ENCODE measurements at places on chromosomes 12 and 14.

- DNase-seq = no peak
Observed at GRCh38 chr12:69467366-69467765, 2.8 kb upstream of the FRS2 start.

- no peak for DNase-seq
Observed at GRCh38 chr14:41609704-41610183, 3.1 kb downstream of the LRFN5 start.

- no peak for DNase-seq
Observed at GRCh38 chr14:99945732-99946651, 119.2 kb upstream of the EVL start.

- DNase-seq = no peak
Observed at GRCh38 chr12:11601647-11602046, 47.8 kb upstream of the ETV6 start.

DNA sequence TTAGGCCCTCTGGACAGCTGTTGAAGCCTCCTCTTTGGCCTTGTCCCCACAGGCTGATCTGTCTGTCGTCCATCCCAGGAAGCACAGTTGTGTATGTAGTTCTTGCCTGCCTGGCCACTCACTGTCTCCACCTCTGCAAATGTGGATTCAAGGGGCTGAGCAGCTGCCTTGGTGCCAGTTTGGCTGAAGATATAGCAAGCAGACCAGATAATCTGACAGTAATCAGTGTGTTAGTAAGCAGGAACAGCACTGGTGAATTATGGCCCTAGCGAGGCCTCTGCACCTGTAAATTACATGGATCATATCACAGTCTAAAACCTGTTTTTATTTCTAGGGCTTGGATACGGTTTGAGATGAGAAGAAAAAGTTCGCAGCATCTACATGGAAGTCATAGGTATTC, 282.5 kb upstream of the NOS1 start:
- DNase-seq = no peak

DNA sequence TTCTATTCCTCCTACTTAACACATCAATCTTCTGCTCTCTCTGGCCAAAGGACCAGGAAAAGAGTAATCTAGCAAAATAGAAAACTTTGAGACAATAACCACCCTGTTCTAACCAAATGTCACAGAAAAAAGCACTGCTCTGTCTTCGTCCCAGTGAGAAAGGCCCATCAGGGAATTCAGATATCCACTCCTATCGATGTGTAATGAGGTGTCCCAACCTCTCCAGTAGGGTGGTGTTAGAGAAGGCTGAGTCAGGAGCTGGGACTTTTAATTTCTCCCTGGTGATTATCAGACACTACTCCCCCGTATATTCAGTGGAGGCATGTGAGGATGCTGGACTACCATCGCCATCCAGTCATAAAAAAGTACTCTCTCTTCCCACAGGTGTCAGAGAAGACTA, 130.3 kb downstream of the TMTC3 start:
- DNase-seq = no peak

DNA sequence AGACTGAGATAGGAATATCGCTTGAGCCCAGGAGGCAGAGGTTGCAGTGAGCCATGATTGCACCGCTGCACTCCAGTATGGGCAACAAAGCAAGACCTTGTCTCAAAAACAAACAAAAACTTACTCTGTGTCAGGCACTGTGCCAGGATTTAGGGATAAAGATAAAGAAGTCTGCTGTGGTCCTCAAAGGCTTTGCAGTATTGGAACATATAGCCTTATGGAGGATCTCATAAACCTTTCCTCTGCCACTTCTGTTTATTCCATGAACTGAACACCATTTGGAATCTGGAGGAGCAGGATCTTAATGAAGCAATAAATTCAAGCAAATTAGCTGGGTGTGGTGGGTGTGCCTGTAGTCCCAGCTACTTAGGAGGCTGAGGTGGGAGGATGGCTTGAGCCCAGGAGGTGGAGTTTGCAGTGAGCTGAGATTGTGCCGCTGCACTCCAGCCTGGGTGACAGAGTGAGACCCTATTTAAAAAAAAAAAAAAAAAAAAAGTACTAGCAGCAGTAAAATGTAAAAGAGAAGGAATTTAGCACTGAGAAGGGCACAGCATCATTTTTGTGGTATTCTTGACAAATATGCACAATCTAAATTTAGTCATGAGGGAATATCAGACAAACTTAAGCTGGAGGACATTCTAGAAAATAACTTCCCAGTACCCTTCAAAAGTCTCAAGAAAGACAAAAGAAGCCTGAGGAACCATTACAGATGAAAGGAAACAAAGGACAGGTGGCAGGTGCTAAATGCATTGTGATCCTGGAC, 27.1 kb downstream of the BMAL2 start:
- no peak for DNase-seq

DNA sequence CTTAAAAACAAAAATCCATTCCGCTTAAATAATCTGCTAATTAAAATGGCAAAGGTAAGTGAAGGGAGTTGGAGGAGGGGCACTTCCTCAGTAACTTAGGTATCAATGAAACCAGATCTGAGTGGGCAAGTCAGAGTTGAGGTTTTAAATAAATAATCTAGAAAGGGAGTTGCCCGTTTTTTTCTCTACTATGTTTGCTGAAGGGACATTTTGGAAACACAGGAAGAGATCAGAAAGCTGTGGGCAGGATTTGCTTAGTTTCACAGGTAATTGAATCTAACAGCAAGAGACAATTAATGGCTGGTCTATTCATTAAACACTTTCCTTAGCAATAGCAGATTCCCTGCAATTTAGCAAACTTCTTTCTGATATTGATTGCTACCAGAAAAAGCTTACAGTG, 186.0 kb upstream of the ABCD2 start:
- no peak for DNase-seq

DNA sequence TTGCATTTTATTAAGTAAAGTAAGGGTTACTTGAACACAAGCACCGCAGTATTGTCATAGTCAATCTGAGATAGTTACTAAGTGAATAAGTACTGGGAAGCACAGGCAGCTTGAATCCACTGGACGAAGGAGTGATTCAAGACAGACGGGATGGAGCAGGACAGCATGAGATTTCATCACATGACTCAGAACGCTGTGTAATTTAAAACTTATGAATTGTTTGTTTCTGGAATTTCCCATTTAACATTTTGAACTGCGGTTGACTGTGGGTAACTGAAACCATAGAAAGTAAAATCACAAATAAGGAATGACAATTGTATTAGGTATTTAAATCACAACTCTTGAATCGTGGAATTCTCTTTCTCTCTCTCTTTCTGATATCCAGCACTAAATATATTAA, 1630.4 kb upstream of the SEL1L start:
- no peak for DNase-seq

GRCh38 chr14:101477648-101478047, 83.6 kb upstream of the DIO3 start:
- no peak for DNase-seq

- no peak for DNase-seq
Observed at GRCh38 chr12:30902001-30902400, 24.5 kb upstream of the TSPAN11 start.

DNA sequence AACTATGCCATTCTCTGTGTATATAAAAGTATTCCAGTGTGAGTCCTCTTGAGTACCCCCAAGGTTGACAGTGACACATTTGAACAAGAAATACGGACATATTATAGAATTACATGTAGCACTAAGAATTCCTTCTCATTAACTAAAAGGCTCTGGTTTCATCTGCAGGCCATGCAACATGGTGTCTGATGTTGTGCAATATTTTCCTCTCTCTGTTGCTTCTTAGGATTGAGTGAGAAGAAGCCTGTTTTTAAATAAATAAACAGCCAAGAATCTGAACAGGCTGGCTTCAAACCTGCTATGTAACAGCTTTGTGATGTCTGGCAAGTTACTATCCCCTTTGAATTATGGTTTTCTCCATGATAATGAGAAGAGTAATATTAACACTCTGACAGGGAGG, 22.2 kb upstream of the CCER1 start:
- no peak for DNase-seq

- DNase-seq = no peak
Observed at GRCh38 chr14:102501751-102502315, 7.7 kb downstream of the ANKRD9 start.

DNA sequence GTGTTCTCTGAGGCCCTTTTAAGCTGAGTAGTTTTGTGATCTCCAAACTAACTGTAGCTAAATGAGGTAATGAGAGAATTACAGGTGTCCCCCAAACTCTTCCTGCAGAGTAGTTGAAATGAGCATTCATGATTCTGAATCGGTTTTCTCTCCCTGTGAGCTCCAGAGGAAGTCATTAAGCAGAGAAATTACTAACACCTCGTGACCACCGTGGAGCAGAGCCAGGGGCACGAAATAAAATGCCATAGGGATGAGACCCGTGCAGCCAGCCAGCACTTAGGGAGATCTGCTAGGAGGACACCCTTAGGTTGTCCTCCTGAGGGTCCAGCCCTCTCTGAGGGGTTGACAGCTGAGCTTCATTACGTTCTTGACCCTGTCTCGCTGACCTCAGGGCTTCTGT, 79.5 kb downstream of the SLC25A47 start:
- DNase-seq = no peak

GRCh38 chr12:43969882-43970281, 134.0 kb downstream of the TMEM117 start:
- no peak for DNase-seq

- DNase-seq = no peak
Observed at GRCh38 chr12:76692846-76693245, 71.1 kb upstream of the ZDHHC17 start.

DNA sequence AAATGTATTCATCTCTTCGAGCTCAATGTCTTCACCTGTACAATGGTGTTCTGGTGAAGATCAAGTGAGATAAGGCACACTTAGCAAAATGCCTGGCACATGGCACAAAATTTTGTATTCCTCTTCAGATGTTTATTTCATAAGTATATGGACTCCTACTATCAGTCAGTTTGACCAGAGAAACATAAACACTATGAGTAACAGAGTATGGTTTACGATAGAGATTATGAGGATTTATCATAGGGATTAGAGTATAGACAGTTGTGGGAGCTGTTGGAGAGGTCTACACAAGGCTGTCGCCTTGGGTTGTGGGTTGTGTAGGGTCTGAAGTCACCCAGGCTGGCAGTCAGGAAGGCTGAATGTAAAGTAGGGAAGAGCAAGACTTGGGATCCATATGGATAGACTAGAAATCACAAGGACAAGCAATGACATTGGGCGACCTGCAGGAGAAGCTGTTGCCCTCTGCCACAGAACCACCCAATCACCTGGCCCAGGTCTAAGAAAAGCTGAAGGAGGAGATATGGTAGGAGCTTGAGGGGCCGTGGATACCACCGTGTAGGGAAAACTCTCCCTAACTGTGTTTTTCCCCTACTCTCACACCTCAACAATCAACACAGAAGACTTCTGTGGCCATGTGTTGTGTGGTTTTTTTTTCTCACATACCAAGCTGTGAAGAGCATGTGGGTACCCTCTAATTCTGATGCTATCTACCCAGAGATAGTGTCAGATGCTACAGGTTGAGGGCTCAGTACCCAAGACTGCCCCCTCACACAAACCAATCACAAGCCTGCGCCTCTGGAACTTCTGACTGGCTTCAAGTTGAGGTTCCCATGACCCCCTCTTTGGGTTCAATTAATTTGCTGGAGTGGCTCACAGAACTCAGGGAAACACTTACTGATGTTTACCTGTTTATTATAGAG, 27.2 kb upstream of the RESF1 start:
- DNase-seq = no peak

DNA sequence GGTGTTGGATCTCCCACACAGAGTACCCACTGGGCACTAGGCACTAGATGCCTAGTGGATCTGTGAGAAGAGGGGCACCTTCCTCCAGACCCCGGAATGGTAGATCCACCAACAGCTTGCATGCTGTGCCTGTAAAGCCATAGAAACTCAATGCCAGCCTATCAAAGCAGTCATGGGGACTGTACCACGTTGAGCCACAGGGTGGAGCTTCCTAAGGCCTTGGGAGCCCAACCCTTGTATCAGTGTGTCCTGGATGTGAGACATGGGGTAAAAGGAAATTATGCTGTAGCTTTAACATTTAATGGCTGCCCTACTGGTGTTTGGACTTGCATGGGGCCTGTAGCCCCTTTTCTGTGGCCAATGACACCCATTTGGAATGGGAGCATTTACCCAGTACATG, 1024.9 kb downstream of the TMEM121 start:
- DNase-seq = no peak

DNA sequence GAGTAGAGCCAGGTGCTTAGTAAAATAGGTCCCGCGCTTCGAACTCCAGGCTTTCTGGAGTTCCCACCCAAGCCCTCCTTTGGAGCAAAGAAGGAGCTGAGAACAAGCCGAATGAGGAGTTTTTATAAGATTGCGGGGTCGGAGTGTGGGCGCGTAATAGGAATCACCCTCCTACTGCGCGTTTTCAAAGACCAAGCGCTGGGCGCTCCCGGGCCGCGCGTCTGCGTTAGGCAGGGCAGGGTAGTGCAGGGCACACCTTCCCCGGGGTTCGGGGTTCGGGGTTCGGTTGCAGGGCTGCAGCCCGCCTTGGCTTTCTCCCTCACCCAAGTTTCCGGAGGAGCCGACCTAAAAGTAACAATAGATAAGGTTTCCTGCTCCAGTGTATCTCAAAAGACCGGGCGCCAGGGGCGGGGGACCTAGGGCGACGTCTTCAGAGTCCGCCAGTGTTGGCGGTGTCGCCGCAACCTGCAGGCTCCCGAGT, 3.6 kb downstream of the SSTR1 start:
- no peak for DNase-seq

DNA sequence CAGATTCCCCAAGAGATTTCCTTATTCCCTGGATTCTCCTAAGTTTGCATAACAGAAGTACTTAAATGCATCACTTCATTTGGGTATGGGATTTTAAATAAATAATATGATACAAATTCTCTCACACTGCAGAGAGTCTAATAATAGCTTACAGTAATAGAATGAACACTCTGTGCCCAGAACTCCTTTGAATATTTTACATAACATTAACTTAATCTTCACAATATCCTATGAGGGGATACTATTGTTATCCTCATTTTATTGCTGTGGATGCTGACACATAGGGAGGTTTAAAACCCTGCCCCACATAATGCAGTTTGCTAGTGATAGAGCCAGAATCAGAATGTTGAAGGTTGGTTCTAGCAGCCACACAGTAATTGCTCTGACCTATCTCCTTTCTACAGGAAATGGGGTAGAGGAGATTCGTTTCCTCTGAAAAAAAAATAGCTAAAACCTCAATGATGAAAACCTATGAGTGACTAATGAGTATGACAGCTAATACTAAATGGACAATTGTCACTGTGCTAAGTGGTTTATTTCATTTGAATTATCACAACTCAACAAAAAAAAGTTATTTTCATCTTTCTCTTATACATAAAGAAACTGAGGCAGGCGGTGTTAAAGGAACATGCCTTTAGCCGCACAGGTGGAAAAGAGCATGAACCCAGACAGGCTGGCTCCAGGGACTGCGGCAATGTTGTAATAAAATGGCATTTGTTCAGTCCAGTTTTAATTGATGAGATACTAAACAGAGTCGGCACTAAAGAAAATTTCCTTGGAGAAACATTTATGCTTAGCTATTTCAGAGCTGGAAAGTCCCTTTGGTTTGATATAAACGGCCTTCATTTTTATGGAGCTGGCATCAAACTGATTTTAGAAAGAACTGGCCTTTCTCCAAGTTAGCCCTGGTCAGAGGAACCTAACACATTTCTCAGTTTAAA, 880.9 kb downstream of the NRXN3 start:
- DNase-seq = no peak

GRCh38 chr12:107760207-107760808, 629 bp downstream of the PRDM4 start:
- peak; percentile 38 for DNase-seq

GRCh38 chr12:10069099-10069498, 29.7 kb downstream of the CLEC1A start:
- DNase-seq = no peak

All from stimulated activated CD4-positive, alpha-beta T cell treated with anti-CD3 and anti-CD28 coated beads, Interleukin-4, amount 100 ng/mL, for 24 hours (primary cell).